ENCODE measurements at places on chromosomes 5 and 9.

- DNase-seq, result no peak
Observed at GRCh38 chr5:113217619-113218184, 217.1 kb downstream of the TSSK1B start.

- no peak for DNase-seq
Observed at GRCh38 chr5:146327257-146327870, 11.3 kb upstream of the POU4F3 start.

GRCh38 chr9:124869986-124870560, 8.1 kb downstream of the ARPC5L start:
- DNase-seq, result peak; percentile 68

DNA sequence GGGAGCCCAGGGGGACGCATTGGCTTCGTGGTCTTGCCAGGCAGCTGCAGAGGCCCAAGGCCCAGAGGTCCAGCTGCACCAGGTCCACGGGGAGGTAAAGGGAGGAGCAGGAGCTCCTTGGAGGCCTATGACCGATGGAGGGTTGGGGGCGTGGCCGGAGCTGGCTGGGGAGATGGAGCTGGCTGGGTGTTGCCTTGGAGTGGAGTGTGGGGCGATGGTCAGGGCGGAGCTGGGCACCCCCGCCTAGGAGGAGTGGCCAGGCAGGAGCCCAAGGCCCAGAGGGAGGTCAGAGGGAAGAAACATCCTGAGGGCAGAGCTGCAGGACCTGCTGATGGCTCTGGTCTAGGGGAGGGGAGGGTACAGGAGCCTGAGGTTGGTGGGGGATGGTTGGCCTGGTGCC, 44.6 kb downstream of the KCNT1 start:
- DNase-seq, result no peak

DNA sequence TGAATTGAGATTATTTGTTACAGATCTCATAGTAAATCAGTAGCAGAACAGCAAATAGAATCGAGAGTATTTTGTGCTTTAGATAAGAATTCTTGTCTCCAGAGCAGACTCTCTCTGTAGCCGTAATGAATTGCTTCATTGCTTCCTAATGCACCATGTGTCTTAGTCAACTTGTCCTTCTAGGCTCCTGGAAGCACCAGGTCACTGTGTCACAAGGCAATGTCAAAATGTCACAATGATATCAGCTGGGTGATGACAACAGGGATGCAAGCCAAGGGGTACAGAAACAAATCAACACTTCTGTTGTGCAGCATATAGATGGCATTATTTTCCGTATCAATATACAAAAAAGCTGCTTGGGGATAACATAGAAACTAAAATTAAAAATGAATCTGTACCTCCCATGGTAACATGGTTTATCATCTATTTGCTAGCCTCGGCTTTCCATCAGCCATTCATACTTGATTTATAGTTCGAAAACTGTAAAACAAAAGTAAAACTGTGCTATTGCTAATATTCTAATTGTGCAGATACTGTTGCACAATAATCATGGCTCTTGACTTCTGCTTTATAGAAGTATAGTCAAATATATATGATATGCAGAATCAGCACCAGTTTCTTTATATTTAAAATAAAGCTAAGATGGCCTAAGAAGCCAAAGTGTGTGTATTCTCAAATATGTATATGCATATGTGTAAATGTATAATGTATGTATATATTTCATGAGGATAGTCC, 435.9 kb upstream of the TLE4 start:
- DNase-seq, result no peak

DNA sequence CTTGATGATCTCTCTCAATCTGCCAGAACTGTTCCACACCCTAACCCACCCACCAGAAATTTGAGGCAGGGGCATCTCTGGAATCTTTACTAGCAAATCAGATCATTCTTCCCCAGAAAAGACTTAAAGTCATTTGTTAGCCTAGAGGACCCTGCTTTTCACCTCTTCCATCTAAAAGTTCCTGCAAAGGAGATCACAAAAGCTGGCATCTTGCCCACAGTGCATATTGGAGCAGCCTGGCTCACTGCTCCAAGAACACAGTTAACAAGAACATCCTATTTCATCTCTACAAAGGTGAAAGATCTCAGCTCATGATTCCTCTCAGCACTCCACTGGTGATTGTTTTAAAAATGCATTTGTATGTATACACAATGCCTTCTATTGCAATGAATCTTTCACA, 36.3 kb downstream of the GABRP start:
- DNase-seq, result no peak

GRCh38 chr9:88933607-88934379, 57.5 kb upstream of the S1PR3 start:
- DNase-seq, result no peak

GRCh38 chr5:55004729-55005128, 19.3 kb upstream of the GZMK start:
- no peak for DNase-seq

- DNase-seq, result no peak
Observed at GRCh38 chr9:13524245-13524644, 244.8 kb upstream of the MPDZ start.

DNA sequence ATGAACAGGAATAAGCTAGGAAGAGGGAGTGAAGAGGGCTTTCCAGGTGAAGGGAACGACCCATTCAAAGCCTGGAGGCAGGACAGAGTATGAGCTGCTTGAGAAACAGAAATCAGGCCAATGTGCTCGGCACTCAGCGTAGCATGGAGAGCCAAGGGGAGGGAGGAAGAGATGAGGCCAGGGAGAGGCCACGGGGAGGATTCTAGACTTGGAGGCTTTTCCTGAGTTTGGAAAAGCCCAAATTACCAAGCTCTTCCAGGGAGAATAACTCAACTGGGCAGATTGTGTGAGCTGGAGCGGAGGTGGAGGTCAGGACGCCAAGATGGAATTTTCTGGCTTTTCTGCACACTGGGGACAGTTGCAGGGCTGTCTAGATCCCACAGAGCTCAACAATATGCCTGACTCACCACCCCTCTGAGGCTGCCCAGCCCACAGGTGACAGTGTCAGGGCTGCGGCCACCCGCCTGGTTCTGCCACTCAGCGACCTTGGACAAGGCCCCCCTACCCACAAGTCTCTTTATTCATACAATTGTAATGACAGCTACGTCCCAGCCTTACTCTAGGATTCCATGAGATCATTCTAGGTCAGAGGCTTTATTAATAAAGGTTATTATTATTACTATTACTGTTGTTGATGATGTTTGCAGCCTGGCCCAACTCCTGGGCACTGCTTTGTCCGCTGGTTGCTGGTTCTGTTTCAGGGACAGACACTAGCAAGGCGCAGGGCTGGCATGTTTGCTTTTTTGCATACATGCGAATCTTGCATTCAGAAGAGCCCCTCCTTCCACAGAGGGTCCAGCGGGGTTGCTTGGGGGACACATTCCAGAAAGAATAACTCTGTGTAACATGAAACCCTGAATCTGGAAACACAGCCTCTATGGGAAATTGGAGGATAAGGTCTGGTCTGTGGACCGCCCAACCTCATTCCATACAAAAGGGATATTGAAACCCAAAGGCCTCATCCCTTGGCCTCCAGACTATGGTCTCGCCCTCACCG, 9.4 kb upstream of the LMX1B start:
- no peak for DNase-seq

DNA sequence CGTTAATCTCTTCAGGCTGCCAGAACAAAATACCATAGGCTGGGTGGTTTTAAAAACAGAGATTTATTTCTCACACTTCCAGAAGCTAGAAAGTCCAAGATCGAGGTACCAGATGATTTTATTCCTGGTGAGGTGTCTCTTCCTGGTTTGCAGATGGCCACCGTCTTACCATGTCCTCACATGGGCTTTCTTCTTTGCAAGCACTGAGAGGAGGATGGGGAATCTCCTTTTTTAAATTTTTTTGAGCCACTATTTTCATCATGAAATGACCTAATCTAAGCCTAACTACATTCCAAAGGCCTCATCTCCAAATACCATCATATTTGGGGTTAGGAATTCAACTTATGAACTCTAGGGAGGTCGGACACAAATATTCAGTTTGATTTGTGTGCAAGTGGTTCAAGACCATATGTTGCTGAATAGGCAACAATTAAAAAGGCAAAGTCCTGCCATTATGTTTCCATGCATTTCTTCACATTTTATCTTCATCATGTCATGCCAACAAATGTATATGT, 371.2 kb downstream of the CDH18 start:
- DNase-seq, result no peak

GRCh38 chr9:114430457-114430856, 42.7 kb upstream of the AKNA start:
- DNase-seq, result no peak

DNA sequence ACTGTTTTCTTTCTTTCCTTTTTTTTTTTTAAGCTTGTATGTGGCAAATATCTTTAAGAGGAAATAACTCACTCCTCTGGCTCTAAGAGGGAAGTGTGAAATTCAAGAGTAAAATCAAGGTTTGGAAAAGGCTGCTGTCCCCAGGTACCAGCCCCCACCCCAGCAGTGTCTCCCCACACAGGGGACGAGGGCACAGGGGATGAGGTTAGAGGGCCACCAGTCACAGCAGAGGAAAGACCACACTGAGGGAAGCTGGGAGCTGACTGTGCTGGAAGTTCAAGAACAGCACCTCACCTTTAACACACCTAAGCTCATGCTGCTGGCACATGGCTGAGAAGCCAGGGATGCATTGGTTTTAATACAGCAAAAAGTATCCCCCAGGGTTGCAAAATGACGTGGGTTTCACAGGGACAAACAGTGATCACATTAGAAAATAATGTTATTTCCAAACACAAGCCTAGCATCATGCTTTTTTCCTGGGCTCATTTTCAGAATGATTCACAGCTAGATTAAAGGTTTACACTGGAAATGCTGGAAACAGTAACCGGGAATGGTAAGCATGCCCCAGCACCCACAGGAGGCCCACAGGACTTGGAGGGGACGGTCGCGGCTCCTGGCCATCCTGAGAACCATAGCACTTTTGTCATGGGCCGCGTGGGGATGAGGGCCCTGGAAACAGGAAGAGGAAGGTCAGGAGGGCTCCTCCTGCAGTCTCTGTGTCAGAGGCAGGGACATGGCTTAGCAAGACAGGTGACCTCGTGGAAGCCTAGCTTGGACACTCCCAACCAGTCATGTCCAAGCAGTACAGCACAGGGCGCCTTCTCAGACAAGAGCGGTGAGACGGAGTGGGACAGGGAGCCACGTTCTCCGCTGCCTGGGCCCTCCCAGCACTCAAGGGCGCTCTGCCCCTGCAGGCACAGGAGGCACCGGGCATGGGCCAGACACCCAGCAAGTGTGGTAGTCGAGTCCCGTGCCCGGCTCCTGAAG, 6.9 kb downstream of the LPCAT1 start:
- DNase-seq, result no peak

- no peak for DNase-seq
Observed at GRCh38 chr9:114478459-114478858, 26.8 kb downstream of the WHRN start.

GRCh38 chr5:142428773-142429473, 104.1 kb upstream of the SPRY4 start:
- no peak for DNase-seq
